ENCODE measurements at places on chromosomes 7 and 10. TPM values are rescaled to one million over a fixed set of nuclear protein-coding genes. Genes with fewer than 3 reads are reported as not detected.

- no peak for DNase-seq
Observed at GRCh38 chr10:11298116-11298515, 280.4 kb downstream of the CELF2 start.

- no peak for DNase-seq
Observed at GRCh38 chr7:122412883-122413282, 108.3 kb upstream of the FEZF1 start.

- DNase-seq: no peak
Observed at GRCh38 chr10:90398566-90398965, 459.3 kb downstream of the HTR7 start.

GRCh38 chr7:41142904-41143473 is 559.9 kb downstream of the INHBA start:
- no peak for DNase-seq

DNA sequence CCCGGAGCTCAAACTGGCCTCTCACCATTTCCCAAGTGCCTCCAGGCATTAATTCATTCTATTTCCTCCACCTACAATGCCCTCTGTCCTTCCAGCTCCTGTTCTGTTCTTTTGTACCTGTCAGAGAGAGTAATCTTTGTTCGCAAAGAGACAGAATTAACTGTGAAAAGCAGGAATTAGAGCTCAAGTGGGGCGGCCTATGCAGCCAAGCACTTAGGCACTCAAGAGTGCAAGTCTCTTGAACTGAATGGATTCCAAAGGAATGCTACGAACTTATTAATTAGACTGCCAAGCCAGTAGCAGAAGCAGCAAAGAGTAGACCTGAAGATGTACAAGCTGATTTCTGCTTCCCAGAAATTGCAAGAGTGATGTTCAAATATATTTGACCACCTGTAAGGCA is 338.3 kb upstream of the AUTS2 start:
- DNase-seq: no peak

DNA sequence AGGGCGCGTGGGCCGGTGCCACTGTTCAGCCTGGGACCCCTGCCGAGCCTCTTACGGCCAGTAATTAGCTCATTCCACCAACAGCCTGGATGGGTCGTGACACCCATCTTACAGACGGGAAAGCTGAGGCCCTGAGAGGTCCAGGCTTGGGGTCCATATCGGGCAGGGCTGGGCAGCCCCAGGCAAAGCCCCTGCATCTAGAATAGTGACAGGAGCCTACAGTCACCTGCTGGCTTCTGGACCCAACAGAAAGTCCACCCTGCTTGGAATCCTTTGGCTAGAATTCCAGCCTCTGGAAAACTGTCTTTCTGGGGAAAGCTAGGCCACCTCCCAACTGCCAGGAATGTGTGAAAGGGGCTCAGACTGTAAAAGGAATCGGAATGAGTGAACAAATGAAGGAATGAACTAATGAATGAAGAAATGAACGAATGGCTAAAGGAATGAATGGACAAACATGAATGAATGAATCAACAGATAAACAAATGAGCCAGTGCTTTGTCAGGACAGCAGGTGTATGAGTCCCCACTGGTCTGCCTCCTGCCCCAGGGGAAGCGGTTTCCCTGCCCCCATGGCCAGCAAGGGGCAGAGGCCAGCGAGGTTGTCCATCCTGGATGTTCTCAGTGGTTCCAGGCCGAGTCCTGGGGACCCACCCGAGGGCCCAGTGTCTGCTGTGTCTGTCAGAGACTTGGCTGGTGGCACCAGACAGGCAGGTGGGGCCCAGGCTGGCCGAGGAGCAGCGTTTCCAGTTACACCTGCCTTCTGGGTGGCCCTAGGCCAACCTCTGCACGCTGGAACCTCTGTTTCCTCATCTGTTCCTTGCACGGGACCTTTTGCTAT is 24.1 kb upstream of the PDGFA start:
- DNase-seq: no peak

- no peak for DNase-seq
Observed at GRCh38 chr7:117053432-117053831, 100.1 kb downstream of the ST7 start.

GRCh38 chr7:105178928-105179541 is 165.0 kb downstream of the KMT2E start:
- no peak for DNase-seq

DNA sequence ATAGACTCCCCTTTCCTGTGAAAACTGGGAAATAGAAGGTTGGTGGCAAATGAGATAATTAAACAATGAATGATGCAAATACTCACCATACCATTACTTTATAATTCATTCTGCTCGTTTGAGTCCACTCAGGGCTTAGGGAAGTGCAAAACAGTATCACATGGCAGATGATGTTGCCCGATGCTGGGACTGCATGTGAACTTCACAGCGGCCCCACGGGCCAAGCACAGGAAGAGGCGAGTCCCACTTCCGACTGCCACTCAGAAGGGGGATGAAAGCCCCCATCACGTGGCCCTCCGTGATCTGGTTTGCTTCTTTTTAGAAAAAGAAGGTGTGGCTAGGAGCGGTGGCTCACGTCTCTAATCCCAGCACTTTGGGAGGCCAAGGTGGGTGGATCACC is 71.5 kb downstream of the PRPF18 start:
- DNase-seq: no peak

- DNase-seq: no peak
Observed at GRCh38 chr7:84674236-84674913, 479.8 kb upstream of the SEMA3A start.

- DNase-seq: no peak
Observed at GRCh38 chr7:25399000-25399750, 170.9 kb upstream of the NPVF start.

- no peak for DNase-seq
Observed at GRCh38 chr10:82438277-82438676, 563.3 kb downstream of the NRG3 start.

GRCh38 chr10:88125766-88126165 is 262.3 kb downstream of the PTEN start:
- no peak for DNase-seq

DNA sequence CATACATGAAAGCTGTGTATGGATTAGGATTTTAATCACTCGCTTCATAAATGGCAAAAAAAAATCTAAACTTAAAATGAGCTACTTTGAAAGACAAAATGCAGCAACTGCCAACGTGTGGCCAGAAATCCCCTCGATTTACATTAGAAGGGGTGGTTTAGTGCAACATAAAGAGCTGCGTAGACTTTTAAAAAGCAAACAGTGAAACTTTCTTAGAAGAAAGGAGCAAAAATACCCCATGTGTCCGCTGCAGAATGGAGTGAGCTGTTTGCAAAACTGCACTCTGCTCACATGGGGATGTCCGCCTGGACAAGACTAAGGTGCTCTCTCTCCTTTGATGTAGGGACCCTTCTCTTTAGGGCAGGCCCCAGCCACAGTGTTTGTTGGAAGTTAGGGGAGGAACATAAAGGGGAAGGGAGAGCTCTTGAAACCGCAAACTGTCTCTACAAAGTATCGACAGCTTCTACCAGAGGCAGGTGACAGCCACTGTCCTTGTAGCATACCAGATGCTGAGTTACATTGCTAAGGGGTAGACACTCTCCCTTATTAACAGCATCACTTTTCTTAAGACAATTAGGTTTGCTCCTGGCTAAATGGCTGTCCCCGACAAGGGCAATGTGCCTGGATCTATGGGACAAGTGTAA is 528.1 kb downstream of the KCNMA1 start:
- no peak for DNase-seq

GRCh38 chr10:90695915-90696676 is 161.7 kb downstream of the HTR7 start:
- DNase-seq: no peak

TAS2R4 gene
- 2.0 TPM for total RNA-seq

MOSPD3 gene
- 9.0 TPM for total RNA-seq

SUN3 gene
- not detected for total RNA-seq
